ENCODE measurements at places on chromosomes 13 and 19.

- no peak for DNase-seq
These were observed 53.9 kb downstream of the RXFP2 start for GRCh38 chr13:31793246-31793645.

DNA sequence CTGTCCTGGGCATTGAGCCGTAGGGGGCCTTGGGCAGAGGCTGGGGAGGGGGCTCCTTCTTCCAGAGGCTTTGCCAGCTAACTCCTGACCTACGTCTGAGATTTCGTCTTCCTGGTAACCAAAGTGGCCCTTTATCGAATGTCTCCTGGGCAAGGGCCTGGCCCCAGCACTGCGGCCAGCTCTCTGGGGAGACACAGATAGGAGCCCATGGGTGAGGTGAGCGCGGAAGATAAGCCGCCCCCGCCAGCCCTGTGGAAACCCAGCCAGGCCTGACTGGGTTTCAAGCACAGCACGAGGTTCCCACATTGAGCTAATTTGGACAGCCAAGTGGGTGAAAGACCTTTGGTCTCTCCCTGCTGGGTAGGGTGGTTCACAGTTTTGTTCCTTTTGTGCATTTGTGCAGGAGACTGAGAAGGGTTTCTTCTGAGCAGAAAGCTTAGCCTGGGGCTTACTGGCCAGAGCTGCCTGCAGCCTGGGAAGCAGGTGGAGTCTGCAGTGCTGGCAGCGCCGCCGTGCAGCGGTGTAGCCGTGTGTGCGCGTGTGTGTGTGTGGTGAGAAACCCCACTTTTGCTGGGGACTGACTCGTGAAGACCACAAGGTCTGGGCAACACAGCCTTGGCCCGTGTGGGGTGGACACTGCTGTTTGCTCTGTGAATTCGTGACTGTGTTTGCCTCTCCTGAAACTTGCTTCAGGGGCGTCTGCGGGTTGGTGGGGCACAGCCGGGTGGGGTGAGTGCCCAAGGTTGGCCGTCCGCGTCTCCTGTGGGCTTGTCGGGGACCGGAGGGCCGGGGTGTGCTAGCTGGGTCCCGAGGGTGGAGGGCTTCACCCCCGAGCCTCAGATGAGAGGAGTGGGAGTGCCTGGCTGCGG, 2.5 kb downstream of the BSG start:
- no peak for DNase-seq

- no peak for DNase-seq
These were observed 4.7 kb downstream of the PRKACA start for GRCh38 chr19:14112809-14113385.

GRCh38 chr13:50979187-50979586, 69.6 kb downstream of the RNASEH2B start:
- no peak for DNase-seq

DNA sequence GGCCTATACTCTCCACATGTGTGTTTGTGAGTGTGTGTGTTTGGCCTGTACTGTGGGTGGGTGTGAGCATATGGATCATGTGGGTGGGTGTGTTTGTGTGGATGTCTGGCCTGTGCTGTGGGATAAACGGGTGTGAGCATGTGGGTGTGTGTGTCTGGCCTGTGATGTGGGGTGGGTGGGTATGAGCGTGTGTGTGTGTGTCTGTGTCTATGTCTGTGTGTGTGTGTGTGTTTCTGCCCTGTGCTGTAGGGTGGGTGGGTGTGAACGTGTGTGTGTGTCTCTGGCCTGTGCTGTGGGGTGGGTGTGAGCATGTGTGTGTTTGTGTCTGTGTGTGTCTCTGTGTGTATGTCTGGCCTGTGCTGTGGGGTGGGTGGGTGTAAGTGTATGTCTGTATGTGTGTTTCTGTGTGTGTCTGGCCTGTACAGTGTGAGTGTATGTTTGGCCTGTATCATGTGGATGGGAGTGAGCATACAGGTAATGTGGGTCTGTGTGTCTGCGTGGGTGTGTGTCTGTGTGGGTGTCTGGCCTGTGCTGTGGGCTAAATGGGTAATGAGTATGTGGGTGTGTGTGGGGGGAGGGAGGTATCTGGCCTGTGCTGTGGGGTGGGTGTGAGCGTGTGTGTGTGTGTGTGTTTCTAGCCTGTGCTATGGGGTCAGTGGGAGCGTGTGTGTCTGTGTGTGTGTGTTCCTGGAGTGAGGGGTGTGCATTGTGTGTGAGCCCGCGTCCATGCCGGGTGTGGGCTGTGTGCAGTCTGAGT, 20.8 kb upstream of the KCTD15 start:
- no peak for DNase-seq

GRCh38 chr19:16446108-16446723, 25.6 kb downstream of the EPS15L1 start:
- DNase-seq = no peak

- no peak for DNase-seq
These were observed 354.8 kb downstream of the SUCLA2 start for GRCh38 chr13:47646298-47646697.

- DNase-seq = no peak
These were observed 249.0 kb downstream of the TSHZ3 start for GRCh38 chr19:31100206-31100590.

DNA sequence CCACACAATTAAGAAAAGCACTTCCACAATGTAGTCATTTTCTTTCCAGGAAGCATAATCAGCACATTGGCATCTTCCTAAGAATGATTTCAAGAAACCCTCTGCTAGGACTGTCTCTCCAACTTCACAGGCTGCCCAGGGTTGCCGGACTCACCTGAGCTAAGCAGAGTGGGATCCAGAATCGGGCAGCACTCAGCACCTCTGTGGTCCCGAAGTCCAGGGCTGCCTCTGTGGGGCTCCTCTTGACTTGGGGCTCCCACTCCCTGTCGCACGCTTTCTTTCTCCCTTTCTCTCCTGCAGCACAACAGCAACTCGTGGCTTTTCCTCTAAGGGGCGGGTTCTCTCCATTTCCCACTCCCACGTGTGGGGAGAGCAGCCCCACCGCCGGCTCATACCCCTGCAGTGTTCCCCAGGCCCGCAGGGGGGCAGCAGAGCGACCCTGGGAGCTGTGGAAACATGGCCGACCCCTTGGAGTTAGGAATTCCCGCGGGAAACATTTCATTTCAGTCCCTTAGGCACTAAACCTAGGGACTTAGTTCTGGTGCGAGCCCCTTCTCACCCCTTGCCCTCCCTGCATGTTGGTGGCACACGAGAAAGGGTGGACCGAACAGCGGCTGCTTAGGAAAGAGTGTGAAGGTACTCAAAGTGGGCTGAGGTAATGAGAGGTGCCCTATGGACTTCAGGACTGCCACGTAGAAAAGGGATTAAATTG, at the start of gene TMEM272:
TSS of gene TMEM272 (minus strand) at position 316 of the 712 bp plus-strand sequence. CDS start 6,647 bp downstream, outside the sequence.
- DNase-seq = no peak

DNA sequence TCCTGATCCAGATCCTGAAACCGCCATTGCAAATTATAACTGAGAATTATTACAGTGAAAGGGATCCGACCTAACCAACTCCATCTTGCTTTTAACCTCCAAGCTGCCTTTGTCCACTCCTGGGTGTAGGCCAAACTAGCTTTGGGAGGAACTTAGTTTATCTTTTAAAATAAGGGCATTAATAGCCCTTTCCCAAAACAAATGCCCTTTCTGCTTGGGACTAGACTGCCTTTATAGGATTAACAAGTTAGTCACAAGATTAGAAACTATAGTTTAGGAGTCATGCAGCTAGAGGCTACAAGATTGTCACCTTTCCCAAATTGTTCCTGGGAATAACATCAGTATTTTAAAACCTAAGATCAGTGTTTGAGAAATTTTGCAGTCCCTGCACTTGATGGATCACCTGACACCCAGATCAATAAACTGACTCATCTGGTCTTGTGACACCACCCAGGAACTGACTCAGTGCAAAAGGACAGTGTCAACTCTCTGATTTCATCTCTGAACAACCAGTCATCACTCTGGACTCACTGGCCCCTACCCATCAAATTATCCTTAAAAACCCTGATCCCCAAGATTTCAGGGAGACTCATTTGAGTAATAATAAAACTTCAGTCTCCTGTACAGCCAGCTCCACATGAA, 4.1 kb upstream of the ZNF841 start:
- DNase-seq = no peak

- no peak for DNase-seq
These were observed 13.6 kb downstream of the C13orf42 start for GRCh38 chr13:51097353-51098043.

GRCh38 chr19:2733930-2734588, 5.8 kb downstream of the SLC39A3 start:
- no peak for DNase-seq

GRCh38 chr19:30679789-30680188, 307.6 kb downstream of the ZNF536 start:
- DNase-seq = no peak

DNA sequence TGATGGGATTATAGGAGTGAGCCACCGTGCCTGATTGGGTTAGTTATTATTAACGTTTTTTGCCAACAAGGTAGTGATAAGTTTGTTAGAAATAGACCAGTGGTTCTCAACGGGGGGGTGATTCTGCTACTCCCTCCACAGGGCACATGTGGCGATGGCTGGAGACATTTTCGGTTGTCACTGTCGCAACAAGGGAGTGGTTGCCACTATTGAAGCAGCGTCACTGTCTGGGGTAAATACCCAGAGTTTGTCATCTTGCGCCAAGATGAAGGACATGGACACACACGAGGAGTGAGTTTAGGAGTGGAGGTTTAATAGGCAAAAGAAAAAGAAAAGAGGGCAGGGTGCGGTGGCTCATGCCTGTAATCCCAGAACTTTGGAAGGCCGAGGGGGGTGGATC, 18.9 kb downstream of the ADGRE3 start:
- DNase-seq = no peak

- no peak for DNase-seq
These were observed 20.9 kb upstream of the GAS6 start for GRCh38 chr13:113884821-113885220.

GRCh38 chr19:52331757-52332156, 4.3 kb upstream of the ZNF610 start:
- DNase-seq = no peak

GRCh38 chr13:29754473-29754806, 96.0 kb downstream of the UBL3 start:
- DNase-seq = no peak

- no peak for DNase-seq
These were observed 40.7 kb downstream of the GARRE1 start for GRCh38 chr19:34295103-34295502.

DNA sequence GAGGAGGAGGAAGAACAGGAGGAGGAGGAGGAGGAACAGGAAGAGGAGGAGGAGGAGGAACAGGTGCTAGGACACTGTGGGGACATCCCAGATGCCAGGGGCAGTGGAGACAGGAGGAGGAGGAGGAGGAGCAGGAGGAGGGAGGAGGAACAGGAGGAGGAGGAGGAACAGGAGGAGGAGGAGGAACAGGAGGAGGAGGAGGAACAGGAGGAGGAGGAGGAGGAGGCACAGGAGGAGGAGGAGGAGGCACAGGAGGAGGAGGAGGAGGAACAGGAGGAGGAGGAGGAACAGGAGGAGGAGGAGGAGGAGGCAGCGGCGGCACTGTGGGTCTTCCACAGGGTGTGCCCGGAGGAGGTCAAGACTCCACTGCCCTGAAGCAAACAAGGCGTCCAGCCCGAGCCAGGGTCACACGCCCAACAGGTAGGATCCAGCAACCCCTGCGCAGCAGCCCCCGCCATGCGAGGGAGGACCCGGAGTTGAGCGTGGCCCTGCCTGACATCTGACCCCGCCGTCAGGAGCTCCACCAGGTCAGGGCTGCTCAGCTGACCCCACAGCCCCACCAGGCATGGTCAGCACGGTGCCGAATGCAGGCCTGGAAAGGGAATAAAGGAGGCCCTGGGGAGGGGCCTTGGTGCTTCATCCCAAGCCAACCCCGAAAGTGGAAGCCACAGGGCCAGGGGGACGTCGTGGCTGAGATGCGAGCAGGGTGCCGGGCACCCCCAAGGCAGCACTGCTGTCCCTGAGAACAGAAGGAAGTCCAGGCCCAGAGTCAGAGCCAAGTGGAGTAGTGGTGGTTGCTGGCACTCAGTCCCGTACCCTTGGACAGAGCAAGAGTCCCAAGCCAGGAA, 9.2 kb downstream of the SBNO2 start:
- no peak for DNase-seq

GRCh38 chr13:95588721-95589120, 36.2 kb downstream of the CLDN10 start:
- no peak for DNase-seq

GRCh38 chr19:47068246-47068645, 19.8 kb upstream of the TMEM160 start:
- no peak for DNase-seq

DNA sequence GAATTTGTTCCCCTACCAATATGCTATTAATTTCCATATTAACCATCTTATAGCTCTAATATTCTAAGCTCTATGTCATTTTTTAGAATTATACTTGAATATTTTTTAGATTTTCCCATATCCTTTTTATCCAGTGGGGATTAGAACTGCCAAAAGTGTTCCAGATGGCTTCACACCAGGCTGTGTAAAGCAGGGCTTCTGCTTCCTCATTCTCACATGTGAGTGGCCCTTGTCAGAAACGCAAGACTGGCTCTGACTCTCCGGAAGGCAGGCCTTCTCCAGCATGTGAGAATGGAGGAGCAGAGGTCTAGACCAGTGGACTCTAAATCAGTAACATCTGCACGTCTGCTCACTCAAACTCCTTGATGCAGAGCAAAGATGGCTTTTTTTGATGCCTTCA, 650.1 kb downstream of the FGF9 start:
- DNase-seq = no peak

DNA sequence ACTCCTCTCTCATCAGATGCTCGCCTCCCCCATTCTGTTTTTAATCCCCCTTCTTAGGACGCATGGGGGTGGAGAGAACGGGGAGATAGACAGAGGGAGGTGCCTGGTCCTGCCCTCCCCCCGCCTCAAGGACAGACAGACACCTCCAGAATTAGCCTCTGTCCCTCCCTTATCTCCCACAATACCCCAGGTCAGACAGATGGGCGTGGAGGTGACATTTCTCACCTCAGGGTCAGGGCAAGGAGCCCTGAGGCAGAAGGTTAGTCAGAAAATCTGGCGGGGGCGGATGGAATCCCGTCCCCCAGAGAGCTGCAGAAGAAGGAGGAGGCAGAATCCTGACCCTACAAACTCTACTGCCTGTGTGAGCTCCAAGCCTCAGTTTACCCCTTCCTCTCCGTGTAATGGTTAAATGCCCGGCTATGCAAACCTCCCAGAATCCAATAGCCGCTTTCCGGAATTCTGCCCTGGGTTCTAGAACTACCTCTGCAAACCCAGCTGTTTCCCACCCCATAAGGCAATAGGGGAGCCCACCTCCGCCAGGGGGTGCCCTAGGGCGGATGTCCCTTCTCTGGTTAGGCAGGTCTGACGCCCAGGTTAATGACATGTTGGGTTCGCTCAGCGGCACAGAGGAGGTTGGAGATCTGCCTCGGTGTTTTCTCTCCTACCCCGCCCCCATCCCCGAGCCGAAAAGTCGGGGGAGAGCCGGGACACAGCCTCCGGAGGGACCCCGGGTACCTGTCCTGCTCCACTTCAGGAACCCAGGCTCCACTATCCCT, 900 bp downstream of the PPP1R13L start:
- DNase-seq = no peak

Data from spinal cord (tissue), 10 donors.